ENCODE measurements at places on chromosomes 1 and 21. TPM values are rescaled to one million over a fixed set of nuclear protein-coding genes. Genes with fewer than 3 reads are reported as not detected.

DNA sequence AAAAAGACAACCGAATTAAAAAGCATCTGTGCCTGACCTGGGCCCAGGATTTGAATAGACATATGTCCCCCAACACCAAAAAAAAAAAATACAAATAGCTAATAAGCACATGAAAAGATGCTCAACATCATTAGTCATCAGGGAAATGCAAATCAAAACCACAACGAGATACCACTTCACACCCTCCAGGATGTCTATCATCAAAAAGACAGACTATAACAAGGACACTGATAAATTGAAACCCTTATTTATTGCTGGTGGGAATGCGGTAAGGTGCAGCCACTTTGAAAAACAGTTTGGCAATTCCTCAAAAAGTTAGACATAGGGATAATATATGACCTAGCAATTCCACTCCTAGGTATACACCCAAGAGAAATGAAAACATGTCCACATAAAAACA lies 72.3 kb upstream of the CAMK1G start:
- DNase-seq: no peak

Gene GLMP
- total RNA-seq: 59.3 TPM

DNA sequence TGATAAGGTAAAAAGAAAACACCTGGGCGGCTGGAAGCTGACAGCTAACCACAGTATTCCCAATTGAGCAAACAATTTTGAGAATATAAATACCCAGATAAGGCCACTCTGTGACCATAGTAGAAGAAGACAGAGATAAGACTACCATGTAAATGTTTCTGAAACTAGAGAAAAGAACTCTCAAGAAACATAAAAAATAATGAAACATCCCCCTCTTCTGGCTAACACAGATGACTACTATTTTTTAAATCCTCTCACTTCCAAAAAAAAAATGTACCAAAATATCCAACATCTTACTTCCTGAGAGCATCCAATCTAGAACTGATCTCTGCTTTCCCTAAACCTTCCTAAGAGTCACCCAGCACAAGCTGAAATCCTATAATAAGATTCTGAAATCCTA lies 125.9 kb downstream of the HFM1 start:
- no peak for DNase-seq

Gene ATP1B1
- total RNA-seq: 120 TPM

GRCh38 chr1:206080026-206080820 lies 27.2 kb downstream of the RHEX start:
- no peak for DNase-seq

Gene FMO2
- total RNA-seq: not detected

Gene C1orf21
- 11.3 TPM for total RNA-seq

- no peak for DNase-seq
Measured at GRCh38 chr21:45892156-45892915, 89.2 kb upstream of the COL6A1 start.

Gene AMIGO1
- 7.0 TPM for total RNA-seq

DNA sequence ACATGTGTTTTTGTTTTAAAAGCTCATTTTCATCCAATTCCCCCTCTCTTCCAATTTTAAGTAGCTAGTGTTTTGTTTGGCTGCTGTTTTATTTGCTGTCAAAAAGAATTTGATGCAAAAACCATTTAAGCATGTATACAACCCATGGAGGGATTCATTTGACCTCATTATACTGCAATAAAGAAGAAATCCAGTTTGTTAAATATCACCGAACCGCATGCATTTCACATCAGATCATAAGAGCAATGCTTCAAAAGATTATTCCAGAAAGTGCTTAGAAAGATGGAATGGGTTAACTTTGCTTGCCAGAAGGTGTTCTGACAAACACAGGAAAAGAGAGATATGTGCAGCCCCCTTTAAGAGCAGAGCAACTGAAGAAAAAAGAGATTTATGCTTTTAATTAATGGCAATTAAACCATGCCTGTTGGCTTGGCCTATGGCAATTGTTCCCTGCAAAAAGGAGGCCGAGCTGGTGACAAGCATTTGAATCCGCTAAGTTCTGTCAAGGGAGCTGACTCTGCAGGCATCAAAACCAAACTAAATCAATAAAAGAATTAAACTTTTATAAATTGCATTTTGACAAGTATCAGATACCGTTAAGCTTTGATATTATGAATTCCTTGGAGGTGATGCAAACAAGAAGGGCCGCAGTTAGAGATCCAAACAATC lies 14.4 kb upstream of the BARHL2 start:
- no peak for DNase-seq

Measured in progenitor cell of endocrine pancreas (in vitro differentiated cells).